ENCODE measurements at places on chromosomes 3 and 15.

DNA sequence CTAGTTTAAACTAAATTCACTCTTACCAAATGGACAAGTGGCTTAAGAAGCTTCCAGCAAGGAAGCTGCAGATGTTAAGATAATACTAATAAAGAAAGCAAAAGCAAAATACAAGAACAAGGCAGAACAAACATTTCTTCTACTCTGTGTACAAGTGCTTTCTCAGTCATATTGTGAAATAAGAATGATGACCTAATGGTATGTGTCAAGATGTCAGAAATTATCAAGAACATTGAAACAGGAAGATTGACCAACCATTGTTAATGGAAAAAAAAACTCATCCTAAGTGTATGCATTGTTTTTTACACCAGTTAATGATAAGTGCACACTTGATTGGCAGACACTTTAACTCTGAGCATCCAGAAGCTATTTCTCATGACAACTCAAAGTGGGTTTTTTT is 65.4 kb upstream of the P2RY1 start:
- no peaks in the 10 kb centered on the region for H3K27me3 ChIP-seq
- no peak overlapping the region for H3K27ac ChIP-seq
- H3K4me1 ChIP-seq: no peaks in the 10 kb centered on the region
- H3K4me3 ChIP-seq: no peak overlapping the region
- no peaks in the 10 kb centered on the region for H3K36me3 ChIP-seq
- DNase-seq: peak; percentile 9

DNA sequence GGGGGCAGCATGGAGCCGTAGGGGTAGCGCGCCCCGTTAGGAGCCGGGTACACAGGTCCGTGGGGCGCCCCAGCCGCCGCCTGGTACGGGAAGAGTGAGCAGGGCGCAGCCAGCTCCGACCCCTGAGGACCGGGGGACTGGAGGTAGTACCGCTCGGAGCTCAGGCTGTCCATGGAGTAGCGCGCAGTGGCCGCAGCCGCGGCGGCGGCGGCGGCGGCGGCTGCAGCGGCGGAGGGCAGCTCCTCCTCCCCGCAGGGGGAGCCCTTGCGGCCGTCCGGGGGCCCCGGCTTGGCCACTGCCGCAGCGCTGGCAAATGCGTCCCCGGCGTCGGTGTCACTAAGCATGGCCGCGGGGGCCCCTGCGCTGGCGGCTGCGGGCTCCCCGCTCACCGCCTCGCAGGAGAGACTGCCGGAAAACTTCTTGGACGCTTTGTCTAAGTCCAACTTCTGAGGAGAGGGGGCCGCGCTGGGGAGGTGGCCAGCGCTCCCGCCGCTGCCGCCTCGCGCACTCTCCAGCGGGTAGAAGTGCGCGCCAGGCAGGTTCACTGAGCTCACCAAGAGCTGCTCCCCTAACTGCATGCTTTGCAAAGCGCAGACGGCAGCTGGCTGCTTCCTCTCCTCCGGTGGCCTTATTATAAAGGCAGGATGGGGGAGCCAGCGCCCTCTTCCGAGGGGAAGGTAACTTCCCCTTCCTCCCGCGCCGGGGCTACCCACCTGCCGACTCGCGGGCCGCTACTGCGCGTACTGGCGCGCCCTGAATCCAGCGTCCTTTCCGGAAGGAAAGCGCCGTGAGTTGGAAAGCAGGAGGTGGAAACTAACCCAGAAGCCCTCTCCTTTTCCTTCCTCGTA is at the start of gene EOMES:
TSS of gene EOMES (minus strand) at position 607 of the 848 bp plus-strand sequence. CDS start at position 578, 29 bp downstream.
- H3K4me1 ChIP-seq: peaks cover 9% of the 10 kb centered on the region
- DNase-seq: peak; percentile 29
- no peak within 1 kb of the TSS for H3K27ac ChIP-seq
- H3K27me3 ChIP-seq: peaks cover 99% of the 10 kb centered on the region

- no peaks in the 10 kb centered on the region for H3K36me3 ChIP-seq
- H3K27me3 ChIP-seq: no peaks in the 10 kb centered on the region
- H3K4me1 ChIP-seq: no peaks in the 10 kb centered on the region
- H3K4me3 ChIP-seq: no peak overlapping the region
- no peak for DNase-seq
These were observed 85.3 kb downstream of the C3orf38 start for GRCh38 chr3:88235102-88235501.

GRCh38 chr3:57956119-57956832 is 51.9 kb upstream of the FLNB start:
- peaks cover 47% of the 10 kb centered on the region for H3K4me1 ChIP-seq
- no peaks in the 10 kb centered on the region for H3K36me3 ChIP-seq
- H3K27ac ChIP-seq: peak overlapping the region; percentile 74
- peak; percentile 32 for DNase-seq
- H3K4me3 ChIP-seq: no peak overlapping the region

DNA sequence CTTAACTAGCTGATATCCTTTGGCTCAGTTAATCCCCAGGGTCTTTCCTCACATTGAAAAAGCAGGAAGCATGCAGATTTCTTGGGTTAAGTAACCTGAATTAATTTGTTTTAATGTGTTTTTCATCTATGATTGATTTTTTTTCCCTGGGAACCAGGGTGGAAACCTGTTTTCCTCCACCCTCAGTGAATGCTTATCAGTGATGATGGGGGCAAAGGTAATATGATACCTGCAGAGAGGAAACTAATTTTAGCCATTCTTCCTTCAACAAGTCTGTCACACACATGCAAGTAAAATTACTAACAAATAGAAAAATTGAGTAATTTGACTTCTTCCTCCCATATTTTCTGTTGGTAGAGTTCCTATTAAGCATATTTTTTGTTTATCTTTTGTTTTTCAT is 5.9 kb downstream of the CASR start:
- no peak overlapping the region for H3K27ac ChIP-seq
- peaks cover 21% of the 10 kb centered on the region for H3K27me3 ChIP-seq
- H3K4me1 ChIP-seq: no peaks in the 10 kb centered on the region
- no peak for DNase-seq

GRCh38 chr3:71628522-71628921 is 45.0 kb upstream of the FOXP1 start:
- no peaks in the 10 kb centered on the region for H3K4me1 ChIP-seq
- peaks cover 4% of the 10 kb centered on the region for H3K27me3 ChIP-seq
- no peak overlapping the region for H3K4me3 ChIP-seq
- H3K36me3 ChIP-seq: no peaks in the 10 kb centered on the region
- no peak for DNase-seq

DNA sequence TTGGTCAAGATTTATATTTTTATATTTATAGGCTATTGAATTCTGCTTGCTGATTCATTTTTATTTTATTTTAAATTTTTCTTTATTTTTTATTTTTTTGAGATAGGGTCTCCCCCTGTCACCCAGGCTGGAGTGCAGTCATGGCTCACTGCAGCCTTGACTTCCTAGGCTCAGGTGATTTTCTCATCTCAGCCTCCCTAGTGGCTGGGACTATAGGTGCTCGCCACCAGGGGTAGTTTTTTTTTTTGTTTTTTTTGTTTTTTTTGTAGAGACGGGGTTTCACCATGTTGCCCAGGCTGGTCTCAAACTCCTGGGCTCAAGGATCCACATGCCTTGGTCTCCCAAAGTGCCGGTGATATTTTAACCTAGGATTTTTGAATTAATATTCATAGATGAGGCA is 31.2 kb downstream of the NR2E3 start:
- H3K36me3 ChIP-seq: no peaks in the 10 kb centered on the region
- H3K27me3 ChIP-seq: no peaks in the 10 kb centered on the region
- H3K4me3 ChIP-seq: no peak overlapping the region
- peaks cover 27% of the 10 kb centered on the region for H3K4me1 ChIP-seq

GRCh38 chr3:31384117-31384516 is 148.6 kb upstream of the STT3B start:
- H3K4me1 ChIP-seq: peaks cover 4% of the 10 kb centered on the region
- DNase-seq: peak; percentile 54
- H3K27me3 ChIP-seq: no peaks in the 10 kb centered on the region
- H3K27ac ChIP-seq: no peak overlapping the region
- no peaks in the 10 kb centered on the region for H3K36me3 ChIP-seq

DNA sequence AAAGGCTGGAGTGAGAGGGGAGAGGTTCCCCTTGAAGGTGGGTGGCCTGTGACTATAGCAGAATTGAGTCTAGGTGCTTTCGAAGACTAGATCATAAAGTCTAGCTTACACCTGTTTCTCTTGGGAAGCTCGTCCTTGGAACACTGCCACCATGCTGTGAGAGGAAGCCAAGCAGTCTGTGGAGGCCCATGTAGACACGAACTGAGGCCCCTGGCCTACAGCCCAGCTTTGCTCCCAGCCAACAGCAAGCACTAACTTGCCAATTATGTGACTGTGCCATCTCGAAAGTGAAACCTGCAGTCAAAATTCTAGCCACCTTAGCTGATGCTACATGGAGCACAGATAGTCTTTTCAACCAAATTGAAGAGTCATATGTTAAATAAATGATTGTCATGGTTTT is 190.5 kb upstream of the NECTIN3 start:
- no peak overlapping the region for H3K27ac ChIP-seq
- no peak overlapping the region for H3K4me3 ChIP-seq
- peak; percentile 6 for DNase-seq
- no peaks in the 10 kb centered on the region for H3K36me3 ChIP-seq

GRCh38 chr3:167166594-167167253 is 213.4 kb downstream of the ZBBX start:
- no peak overlapping the region for H3K4me3 ChIP-seq
- H3K27me3 ChIP-seq: no peaks in the 10 kb centered on the region
- no peak overlapping the region for H3K27ac ChIP-seq
- no peaks in the 10 kb centered on the region for H3K36me3 ChIP-seq
- H3K4me1 ChIP-seq: no peaks in the 10 kb centered on the region

- no peaks in the 10 kb centered on the region for H3K4me1 ChIP-seq
- H3K4me3 ChIP-seq: no peak overlapping the region
- no peak for DNase-seq
- no peaks in the 10 kb centered on the region for H3K36me3 ChIP-seq
- H3K27me3 ChIP-seq: no peaks in the 10 kb centered on the region
These were observed 163.4 kb upstream of the IGF1R start for GRCh38 chr15:98484914-98485313.

GRCh38 chr3:187807086-187807862 is 62.0 kb upstream of the BCL6 start:
- H3K27me3 ChIP-seq: peaks cover 16% of the 10 kb centered on the region
- H3K27ac ChIP-seq: no peak overlapping the region
- H3K4me1 ChIP-seq: no peaks in the 10 kb centered on the region
- DNase-seq: no peak
- no peaks in the 10 kb centered on the region for H3K36me3 ChIP-seq

DNA sequence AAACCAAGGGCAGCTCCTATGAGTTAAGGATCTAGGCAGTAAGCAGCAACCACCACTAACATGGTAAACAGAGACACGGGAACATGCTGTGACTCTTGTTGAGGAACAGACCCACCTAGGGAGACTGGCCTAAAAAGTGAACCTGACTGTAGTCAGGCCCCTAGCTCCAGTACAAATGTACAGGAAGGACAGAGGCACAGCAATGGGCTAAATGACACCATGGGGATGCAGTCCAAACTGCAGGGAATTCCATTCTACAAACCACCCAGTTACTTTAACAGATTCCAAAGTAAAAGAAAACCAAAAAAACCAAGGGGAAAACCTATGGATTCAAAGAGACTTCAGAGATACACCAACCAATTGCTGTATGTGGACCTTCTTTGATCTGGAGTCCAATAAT is 28.2 kb upstream of the CGNL1 start:
- H3K36me3 ChIP-seq: no peaks in the 10 kb centered on the region
- H3K27me3 ChIP-seq: no peaks in the 10 kb centered on the region
- no peak overlapping the region for H3K27ac ChIP-seq
- H3K4me1 ChIP-seq: no peaks in the 10 kb centered on the region

- H3K4me1 ChIP-seq: no peaks in the 10 kb centered on the region
- no peak overlapping the region for H3K27ac ChIP-seq
- no peak for DNase-seq
These were observed 73.5 kb upstream of the RASGRF1 start for GRCh38 chr15:79164043-79164442.

DNA sequence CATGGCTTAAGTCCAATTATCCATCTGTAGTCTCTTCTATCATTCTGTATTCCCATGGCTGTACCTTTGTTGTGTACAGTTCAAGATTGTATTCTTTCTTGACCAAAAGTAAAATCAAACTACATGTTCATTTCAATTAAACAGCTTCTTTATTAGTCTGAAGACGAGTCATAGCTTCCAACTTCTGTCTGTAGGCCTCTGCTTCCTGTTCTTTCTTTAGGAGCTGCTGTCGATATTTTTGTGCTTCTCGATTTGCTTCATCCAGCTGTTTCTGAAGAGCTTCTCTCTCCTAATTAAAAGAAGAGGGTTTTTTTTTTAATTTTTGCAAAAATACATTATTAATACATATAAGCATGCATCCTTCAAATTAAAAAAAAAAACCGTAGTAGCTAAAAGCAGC is 13.0 kb upstream of the HDC start:
- no peak overlapping the region for H3K4me3 ChIP-seq
- H3K27me3 ChIP-seq: no peaks in the 10 kb centered on the region
- no peaks in the 10 kb centered on the region for H3K36me3 ChIP-seq
- no peaks in the 10 kb centered on the region for H3K4me1 ChIP-seq
- no peak for DNase-seq

- no peak for DNase-seq
- H3K27ac ChIP-seq: no peak overlapping the region
- no peaks in the 10 kb centered on the region for H3K27me3 ChIP-seq
- no peak overlapping the region for H3K4me3 ChIP-seq
- H3K36me3 ChIP-seq: peaks cover 22% of the 10 kb centered on the region
These were observed 34.9 kb upstream of the TTBK2 start for GRCh38 chr15:42955518-42955917.
